ENCODE measurements at places on chromosomes 1 and 21. TPM values are rescaled to one million over a fixed set of nuclear protein-coding genes. Genes with fewer than 3 reads are reported as not detected.

- no peak for DNase-seq
These were observed 45.7 kb upstream of the POU3F1 start for GRCh38 chr1:38092256-38092655.

IRF2BP2 gene
- 109 TPM for total RNA-seq

VASH2 gene
- 1.4 TPM for total RNA-seq

DNA sequence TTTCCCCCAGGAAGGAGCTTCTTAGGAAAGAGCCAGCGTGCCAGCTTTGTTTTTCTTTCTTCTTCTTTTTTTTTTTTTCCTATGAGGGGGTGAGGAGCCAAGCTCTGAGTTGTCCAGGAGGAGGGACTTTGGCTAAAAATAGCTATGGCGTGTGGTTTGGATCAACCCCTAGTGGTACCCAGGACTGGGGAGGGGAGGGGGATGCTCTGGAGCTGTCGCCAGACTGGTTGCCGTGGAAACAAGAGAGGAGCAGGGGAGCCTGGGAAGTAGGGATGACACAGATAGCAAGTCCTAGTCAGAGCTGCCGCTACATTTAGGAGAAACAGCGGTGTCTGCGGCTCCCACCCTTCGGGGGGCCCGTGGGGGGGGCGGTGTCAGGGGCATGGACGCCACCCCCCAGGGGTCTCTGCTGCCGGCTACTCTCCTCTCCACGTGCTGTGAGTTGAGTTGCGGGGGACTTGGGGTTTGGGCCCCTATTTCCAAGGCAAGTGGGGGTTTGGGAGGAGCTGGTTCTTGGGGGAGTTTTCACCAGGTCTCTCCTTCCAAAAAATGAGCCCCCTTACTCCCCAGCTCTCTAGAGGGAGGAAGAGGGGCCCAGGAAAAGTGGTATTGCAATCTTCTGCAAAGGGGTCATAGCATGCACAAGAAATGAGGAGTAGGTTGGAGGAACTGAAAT is at the start of gene KCNJ9:
Gene KCNJ9 (plus strand): TSS at position 278 of the 676 bp plus-strand sequence. CDS start 2,493 bp downstream, outside the sequence.
- DNase-seq = no peak

DNA sequence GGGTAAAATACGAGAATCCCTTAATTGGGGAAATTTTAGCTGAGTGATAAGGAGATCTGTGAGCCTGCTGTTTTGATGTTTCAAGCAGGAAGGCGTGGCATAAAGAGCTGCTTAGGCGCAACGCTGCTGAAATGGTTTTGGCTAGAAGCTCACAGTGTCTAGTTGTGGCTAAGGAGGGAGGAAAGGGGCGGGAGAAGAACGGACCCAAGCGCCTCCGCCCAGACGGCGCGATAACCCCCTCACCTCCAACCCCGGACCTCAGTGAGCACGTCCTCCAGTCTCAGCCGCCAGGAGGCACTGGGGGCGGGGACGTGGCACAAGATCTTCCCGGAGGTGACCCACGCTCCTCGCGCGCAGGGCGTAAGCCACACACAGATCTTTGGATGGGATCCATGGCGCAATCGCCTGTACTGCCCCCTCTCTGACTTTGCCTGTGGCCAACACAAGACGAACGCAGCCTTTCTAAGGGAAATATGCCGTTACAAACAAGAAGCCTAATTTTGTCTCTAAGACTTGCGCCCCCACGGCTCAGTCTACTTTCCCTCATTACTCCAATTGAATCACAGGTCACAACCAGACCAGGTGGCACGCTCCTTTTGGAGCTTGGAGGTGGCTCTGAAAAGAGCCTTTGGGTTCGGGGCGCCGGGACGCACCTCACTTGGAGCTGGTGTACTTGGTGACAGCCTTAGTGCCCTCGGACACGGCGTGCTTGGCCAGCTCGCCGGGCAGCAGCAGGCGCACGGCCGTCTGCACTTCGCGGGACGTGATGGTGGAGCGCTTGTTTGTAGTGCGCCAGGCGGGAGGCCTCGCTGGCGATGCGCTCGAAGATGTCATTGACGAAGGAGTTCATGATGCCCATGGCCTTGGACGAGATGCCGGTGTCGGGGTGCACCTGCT is 23.4 kb upstream of the RNF187 start:
- DNase-seq = no peak

DNA sequence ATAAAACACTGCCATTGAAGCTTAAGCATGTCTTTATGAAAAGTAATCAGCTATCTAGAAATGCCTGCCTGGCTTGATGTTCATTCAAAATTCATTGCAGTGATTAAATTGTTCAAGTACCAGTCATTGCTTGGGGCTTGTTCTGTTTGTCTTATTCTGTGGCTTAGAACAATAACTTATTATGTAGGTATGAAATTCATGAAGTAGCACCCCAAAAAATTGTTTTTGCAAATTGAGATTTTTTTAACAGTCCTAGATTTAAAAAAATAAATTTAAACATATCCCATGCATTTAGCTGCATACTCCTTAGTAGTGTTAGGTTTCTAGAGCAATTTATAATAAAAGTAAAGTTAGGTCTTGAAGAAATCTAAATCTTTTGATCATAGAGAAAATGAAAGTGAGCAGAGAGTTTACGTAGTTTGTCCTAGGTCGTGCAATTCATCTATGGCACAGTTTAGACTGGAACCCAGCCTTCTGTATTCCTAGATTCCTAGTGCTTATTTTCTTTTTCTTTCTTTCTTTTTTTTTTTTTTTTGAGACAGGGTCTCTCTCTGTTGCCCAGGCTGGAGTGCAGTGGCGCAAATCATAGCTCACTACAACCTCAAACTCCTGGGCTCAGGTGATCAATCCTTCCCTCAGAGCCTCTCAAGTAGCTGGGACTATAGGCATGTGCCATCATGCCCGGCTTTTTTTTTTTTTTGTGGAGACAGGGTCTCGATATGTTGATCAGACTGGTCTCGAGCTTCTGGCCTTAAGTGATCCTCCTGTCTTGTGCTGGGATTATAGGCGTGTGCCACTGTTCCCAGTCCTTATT is 9.3 kb downstream of the MIER1 start:
- peak; percentile 35 for DNase-seq

C1orf210 gene
- total RNA-seq = not detected

- DNase-seq = no peak
These were observed 8.2 kb downstream of the PI4KB start for GRCh38 chr1:151318975-151319374.

DNA sequence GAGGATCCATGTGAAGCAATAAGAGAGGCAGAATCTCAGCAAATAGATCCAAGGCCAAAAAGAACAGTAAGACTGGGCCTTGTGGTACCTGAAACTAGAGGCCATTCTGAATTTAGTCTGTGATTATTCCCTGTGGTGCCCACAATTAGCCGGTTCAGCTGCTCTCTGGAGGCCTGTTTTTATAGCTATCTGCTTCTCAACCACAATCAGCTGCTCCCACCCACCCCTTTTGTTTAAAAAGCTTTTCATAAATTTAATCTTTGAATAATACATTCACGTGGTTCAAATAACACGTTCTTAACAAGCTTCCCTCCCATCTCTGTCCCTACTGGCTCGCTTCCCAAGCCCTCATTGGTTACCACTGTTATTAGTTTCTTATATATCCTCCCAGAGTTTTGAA is 18.0 kb downstream of the UBE2T start:
- DNase-seq = no peak

ATP6V0B gene
- 110 TPM for total RNA-seq

DNA sequence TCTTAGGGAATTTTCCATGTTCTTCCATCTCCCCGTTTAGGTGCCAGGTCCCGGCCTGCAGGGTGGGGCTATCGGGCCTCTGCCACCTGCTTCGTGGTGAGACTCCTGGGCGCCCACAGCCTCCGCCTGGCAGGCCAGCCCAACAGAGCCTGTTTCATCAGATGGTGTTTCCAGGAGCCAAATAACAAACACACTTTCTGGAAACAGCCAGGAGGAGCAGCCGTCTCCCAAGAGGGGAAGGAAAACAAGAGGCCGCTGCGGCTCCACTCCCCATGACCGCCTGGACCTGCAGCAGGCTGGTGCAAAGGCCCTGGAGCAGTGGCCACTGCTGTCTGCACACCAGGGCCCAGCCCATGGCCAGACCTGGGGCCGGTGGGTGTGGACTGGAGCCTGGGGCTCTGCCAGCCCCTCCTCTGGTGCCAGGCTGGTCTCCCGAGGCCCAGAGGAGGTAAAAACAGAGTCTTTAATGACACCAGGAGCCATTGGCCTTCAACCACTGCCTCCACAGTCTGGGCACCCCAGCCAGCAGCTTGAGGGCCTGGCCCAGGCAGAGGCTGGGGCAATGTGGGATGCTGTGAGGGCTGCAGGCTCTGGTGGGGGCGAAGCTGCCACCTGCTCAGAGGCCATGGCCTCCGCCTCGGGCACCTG is 55.0 kb downstream of the SLX9 start:
- DNase-seq = no peak

DNA sequence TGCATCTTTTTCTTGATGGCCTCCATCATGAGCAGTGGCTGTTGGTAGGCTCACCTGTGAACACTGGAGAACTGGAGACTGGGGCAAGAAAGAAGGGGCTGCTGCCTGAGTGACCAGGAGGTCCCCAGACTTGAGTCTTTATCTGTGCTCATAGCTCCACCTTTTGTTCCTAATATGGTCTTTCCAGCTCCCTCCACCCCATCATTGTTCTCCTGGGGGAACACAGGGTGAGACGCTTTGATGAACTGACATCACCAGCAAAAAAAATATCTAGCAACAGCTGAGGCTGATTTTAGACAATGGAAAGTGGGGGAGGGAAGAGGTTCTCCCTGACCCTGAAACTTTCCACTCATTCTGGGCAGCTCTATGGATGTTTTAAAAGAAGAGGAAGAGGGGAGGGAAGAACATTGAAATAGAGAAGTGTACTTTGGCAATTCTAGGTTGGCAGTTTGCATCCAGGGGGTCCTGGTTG is at the start of gene TPM3:
Gene TPM3 (minus strand): TSS at position 111 of the 472 bp plus-strand sequence. CDS start 82 bp downstream, at position 29.
- DNase-seq = peak; percentile 81

- no peak for DNase-seq
These were observed 18.9 kb upstream of the SNRPE start for GRCh38 chr1:203842559-203842876.

- no peak for DNase-seq
These were observed 1.6 kb downstream of the TAF1A start for GRCh38 chr1:222588135-222588534.

GRCh38 chr1:23200883-23201282 is 16.4 kb downstream of the HTR1D start:
- no peak for DNase-seq

SPRR2E gene
- not detected for total RNA-seq

- no peak for DNase-seq
These were observed 107.7 kb downstream of the PDE9A start for GRCh38 chr21:42760951-42761751.

- peak; percentile 63 for DNase-seq
These were observed 1.1 kb downstream of the ADGRB2 start for GRCh38 chr1:31762726-31763670.

GCSAML gene
- not detected for total RNA-seq

- no peak for DNase-seq
These were observed 78.4 kb downstream of the SMYD3 start for GRCh38 chr1:246428542-246429308.

GRCh38 chr1:7422081-7422480 is 349.0 kb upstream of the VAMP3 start:
- no peak for DNase-seq

GRCh38 chr1:119147661-119148090 is 7.2 kb upstream of the WARS2 start:
- DNase-seq = no peak

GRCh38 chr1:180243517-180244221 is 13.6 kb downstream of the LHX4 start:
- DNase-seq = no peak

GRCh38 chr1:84771895-84772294 is 81.6 kb upstream of the SSX2IP start:
- no peak for DNase-seq

FCMR gene
- total RNA-seq = not detected

GRCh38 chr21:33203371-33203724 is 26.4 kb upstream of the IFNAR2 start:
- no peak for DNase-seq

DNA sequence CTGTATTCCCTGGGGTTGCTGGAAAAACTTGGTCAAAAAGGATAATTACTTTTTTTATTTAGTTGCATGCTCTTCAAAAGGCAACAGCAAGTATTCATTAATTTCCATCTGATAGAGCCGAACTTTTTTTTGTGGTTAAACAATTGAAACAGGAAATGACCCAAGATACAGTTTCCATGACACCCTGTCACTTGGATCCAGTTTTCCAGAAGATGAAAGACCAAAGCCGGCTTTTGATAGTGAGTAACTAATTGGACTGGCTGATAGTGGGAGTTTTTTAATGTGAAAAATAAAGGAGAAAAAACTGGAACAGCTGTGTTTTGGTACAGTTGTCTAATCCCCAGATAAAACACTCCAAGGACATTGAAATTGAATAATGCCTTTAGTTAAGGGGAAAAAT is 33.0 kb downstream of the CACHD1 start:
- peak; percentile 85 for DNase-seq

- DNase-seq = no peak
These were observed 34.7 kb downstream of the SLC19A1 start for GRCh38 chr21:45507523-45507875.

BECN2 gene
- not detected for total RNA-seq

GRCh38 chr1:22509815-22510214 is 53.5 kb upstream of the EPHA8 start:
- peak; percentile 10 for DNase-seq

DNA sequence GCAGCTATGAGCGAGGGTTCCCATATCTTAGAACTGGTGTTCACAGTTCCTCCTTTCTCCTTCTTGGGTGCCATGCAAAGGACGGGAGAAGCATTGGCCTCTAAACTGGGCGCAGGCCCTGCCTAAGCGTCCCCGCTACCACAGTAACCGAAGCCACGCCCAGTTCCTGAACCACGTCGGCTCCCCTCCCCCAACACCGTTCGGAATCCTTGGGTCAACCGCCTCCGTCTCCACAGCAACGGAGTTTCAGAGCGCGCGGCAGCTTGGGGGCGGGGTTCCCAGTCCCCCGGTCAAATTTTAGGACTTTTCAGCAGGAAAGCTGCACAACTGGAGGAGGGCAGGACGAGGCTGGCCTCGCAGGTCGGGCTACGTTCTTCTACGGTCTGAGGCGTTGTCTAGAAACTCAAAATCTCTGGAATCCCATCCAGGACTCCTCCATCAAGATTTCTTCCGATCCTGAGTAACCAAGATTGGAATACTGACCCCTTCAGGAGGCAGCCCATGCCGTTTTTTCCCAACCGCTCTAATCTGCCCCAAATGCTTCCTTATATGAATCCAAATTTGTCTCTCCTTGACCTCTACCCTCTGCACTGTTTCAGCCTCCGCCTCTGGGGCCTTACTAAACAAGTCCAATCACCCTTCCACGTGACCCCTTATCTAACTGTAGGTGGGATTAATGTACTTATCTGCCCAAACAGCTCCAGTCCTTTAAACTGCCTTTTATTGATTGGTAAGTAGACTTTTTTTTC is at the start of gene SPAG17:
Gene SPAG17 (minus strand): TSS at position 145 of the 749 bp plus-strand sequence. CDS start 71 bp downstream, at position 74.
- peak; percentile 11 for DNase-seq

DNA sequence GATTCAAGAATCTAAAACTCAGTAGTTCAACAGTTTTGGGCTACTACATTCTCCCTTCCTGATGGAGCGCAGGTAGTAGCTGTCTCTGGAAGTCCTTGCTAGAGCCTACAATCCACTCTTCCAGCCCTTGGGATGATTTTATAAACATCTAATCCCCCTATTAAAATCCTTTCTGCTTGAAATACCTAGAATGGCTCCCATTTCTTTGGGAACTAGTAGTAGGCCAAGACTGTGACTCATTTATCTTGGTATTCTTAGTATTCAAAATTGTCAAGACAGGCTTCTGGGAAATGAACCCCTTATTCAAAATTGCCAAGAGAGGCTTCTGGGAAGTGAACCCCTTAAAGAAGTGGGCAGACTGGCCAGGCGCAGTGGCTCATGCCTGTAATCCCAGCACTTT is 142.5 kb upstream of the FGGY start:
- DNase-seq = no peak

- no peak for DNase-seq
These were observed 24.1 kb downstream of the DIP2A start for GRCh38 chr21:46482846-46483231.
